Urinary bladder (tissue), 4 donors: ENCODE measurements at places on chromosomes 2 and 18.
A peak's percentile ranks its signal among the peaks of the same experiment; 100 is the strongest.

DNA sequence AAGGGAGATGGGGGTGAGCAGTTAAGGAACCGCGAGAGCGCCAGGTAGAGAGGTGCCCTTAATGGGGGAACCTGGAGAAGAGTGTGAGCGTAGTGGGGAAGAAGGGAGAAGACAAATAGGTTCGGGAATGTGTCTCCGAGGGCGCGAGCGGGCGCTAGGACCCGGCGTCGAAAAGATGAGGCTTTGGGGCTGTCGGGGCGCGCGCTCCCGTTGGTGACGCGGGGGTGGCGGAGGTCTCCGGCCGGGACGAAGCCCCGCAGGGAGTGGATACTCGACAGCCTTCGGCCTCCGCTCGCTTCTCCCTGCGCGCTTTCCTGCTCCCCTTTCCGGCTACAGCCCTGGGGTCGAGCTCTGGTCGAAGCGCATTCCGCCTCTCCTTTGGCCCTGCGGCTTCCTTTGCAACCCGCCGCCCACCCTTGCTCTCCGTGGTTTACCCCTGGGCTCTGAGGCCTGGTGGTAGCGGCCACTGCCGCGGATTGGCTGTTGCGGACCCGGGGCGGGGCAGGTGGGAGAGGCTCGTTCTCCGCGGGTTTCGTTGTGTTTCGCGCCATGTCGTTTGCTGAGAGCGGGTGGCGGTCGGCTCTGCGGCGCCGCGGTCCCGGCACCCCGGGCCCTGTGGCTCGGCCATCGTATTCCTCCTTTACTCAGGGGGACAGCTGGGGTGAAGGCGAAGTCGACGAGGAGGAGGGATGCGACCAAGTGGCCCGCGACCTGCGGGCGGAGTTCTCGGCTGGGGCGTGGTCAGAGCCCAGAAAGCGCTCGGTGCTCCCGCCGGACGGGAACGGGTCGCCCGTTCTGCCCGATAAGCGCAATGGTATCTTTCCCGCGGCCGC lies at the start of gene ARL6IP6:
Gene ARL6IP6 (plus strand): TSS at position 545 of the 833 bp plus-strand sequence. CDS start 5 bp downstream, at position 550.
- DNase-seq, result peak; percentile 90

DNA sequence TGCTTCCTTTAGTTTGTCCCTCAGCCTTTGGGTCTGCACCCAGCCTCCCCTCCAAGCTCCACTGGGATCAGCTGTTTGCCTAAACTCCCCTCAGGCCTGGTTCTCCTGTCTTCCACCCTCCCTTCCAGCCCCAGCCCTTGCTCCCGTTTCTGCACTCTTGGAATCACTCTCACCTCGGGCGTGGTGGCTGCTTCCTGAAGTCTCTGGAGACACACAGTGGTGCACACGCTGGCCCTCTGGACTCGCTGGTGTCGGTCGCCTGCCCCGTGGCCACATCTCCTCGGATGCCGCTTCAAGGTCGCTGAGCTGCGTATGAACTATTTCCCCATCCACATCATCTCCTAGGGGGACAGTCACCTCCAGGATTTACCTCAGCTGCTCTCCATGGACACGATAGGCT lies 46.3 kb downstream of the PSMG2 start:
- DNase-seq, result no peak

- no peak for DNase-seq
Measured at GRCh38 chr2:179606141-179606540, 255.3 kb downstream of the ZNF385B start.

DNA sequence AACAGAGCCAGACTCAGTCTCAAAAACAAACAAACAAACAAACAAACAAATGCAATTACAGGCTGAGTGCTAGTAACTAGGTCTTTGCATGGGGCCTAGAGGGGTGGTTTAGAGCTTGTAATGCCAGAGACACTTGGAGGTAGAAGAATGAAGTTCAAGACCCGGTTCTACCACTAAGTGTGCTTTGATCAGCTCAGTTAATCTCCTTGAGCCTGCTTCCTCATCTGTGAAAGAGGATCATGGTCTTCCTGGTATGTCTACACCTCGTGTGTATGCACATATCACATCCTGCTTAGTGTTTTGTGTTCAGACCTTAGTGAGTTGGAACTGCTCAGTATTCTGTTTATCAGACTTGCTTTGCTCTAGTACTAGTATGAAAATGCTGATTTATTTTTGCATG lies 4.8 kb upstream of the ATP6V1C2 start:
- DNase-seq, result no peak

- DNase-seq, result no peak
Measured at GRCh38 chr2:218296847-218297246, 4.5 kb upstream of the TMBIM1 start.

- no peak for DNase-seq
Measured at GRCh38 chr2:75498907-75499306, 61.8 kb downstream of the EVA1A start.

- no peak for DNase-seq
Measured at GRCh38 chr2:169162613-169163012, 93.2 kb downstream of the DHRS9 start.

DNA sequence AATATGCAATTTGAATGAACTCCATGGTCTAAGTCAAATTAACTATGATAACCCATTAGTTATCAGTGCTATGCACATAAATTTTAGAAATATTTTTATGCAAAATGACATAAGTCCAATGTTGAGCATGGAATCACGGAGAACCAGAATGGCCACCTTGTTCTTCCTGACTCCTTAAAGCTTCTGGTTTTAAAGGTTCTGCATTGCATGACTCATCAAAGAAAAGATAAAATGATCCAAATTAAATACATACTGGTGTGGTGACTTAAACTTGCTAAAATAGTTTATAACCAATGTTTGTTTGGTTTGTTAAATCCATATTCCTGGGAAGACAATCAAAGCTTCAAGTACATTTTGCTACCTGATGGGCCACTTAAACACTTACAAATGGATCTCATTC lies 1146.9 kb upstream of the NRXN1 start:
- no peak for DNase-seq

DNA sequence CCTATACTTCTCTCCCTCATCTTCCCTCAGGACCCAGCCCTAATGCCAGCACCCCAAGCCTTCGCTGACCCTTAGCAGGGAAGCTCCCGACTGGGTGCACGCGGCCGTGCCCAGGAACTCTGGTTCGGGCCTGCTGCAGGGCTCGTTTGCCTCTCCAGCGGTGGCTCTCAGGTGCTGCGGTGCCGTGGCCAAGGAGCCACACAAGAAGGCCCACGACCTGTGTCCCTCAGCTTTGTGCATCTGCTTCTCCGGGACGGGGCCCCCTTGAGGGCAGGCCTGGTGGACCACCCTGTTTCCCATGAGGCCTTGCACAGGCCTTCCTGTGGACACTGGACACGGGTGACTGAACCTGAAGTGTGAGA lies 17.7 kb downstream of the BOK start:
- no peak for DNase-seq

DNA sequence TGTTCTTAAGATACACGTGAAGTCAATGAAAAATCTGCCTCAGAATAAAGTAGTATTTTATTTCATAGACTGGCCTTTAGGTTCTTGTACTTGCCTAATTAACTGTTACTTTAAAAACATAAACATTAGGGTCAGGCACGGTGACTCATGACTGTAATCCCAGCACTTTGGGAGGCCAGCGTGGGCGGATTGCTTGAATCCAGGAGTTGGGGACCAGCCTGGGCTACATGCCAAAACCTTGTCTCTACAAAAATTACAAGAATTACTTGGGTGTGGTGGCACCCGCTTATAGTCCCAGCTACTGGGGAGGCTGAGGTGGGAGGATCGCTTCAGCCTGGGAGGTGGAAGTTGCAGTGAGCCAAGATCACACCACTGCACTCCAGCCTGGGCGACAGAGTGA lies 16.0 kb upstream of the SNORC start:
- no peak for DNase-seq
